ENCODE measurements at places on chromosomes 7 and 10.

- H3K27me3 ChIP-seq = no peaks in the 10 kb centered on the region
- H3K36me3 ChIP-seq = peaks cover 9% of the 10 kb centered on the region
- H3K4me1 ChIP-seq = peaks cover 13% of the 10 kb centered on the region
- DNase-seq = no peak
- H3K27ac ChIP-seq = no peak overlapping the region
- H3K4me3 ChIP-seq = no peak overlapping the region
Observed at GRCh38 chr7:1537535-1538412, 7.3 kb downstream of the MAFK start.

DNA sequence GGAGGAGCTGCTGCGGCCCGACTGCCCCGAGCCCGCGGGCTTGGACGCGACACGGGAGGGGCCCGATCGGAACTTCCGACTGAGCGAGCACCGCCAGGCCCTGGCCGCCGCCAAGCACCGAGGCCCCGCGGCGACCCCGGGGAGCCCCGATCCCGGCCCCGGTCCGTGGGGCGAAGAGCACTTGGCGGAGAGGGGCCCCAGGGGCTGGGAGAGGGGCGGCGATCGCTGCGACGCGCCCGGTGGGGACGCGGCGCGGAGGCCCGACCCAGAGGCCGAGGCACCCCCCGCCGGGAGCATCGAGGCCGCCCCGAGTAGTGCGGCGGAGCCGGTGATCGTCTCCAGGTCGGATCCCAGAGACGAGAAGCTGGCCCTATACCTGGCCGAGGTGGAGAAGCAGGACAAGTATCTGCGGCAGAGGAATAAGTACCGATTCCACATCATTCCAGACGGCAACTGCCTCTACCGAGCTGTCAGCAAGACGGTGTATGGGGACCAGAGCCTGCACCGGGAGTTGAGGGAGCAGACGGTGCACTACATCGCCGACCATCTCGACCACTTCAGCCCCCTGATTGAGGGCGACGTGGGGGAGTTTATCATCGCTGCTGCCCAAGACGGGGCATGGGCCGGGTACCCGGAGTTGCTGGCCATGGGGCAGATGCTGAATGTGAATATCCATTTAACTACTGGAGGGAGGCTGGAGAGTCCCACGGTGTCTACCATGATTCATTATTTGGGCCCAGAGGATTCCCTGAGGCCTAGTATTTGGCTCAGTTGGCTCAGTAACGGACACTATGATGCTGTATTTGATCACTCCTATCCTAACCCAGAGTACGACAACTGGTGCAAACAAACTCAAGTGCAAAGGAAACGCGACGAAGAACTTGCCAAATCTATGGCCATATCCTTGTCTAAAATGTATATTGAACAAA, 1.4 kb downstream of the OTUD1 start:
- peaks cover 25% of the 10 kb centered on the region for H3K36me3 ChIP-seq
- peak overlapping the region; percentile 83 for H3K4me3 ChIP-seq
- peak overlapping the region; percentile 86 for H3K27ac ChIP-seq
- DNase-seq = peak; percentile 34

GRCh38 chr10:15122477-15123030, 25.4 kb downstream of the RPP38 start:
- H3K4me1 ChIP-seq = peaks cover 29% of the 10 kb centered on the region
- peaks cover 40% of the 10 kb centered on the region for H3K36me3 ChIP-seq
- no peak overlapping the region for H3K27ac ChIP-seq
- H3K4me3 ChIP-seq = no peak overlapping the region

DNA sequence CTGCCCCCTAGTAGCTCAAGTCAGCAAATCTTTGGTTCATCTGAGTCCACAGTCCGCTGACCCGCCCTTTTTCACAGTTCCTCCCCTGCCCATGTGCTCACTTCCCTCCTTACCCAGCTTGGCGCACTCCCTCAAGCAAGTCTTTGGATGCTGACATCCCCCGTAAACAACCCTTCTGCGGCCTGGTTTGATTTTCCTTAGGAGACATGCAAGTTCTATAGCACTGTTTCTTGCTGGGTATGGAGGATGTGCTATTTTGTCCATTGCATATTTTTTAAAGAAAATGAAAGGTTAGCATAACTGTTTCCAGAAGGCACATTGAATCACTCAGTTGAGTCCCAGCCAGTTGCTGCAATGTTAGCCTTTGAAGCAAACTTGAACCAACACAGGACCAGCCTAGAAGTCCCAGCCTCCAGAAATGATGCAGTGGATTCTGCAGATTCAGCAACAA, 38.2 kb downstream of the HTRA1 start:
- H3K27ac ChIP-seq = no peak overlapping the region
- peaks cover 10% of the 10 kb centered on the region for H3K4me1 ChIP-seq
- H3K4me3 ChIP-seq = no peak overlapping the region
- peaks cover 26% of the 10 kb centered on the region for H3K27me3 ChIP-seq

DNA sequence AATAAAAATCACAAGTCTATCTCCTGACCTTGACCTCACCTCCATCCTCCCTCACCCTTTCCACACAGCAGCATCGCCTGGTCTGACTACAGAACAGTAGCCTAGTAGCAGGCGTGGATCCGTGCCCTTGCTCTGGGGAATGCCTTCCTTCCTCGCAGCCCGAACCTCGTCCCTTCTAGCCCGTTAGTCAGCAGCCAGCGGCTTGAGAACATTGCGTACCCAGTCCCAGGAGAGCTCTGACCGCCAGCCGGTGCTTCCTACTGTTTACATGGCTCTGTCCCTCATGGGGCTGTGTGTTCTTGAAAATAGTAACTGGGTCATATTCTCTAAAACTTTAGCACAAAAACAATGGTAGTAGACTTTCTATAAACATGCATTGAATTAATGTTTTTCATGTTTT, 682.7 kb upstream of the IGFBP3 start:
- H3K27me3 ChIP-seq = no peaks in the 10 kb centered on the region
- H3K36me3 ChIP-seq = no peaks in the 10 kb centered on the region
- no peaks in the 10 kb centered on the region for H3K4me1 ChIP-seq
- DNase-seq = no peak

Data from activated CD8-positive, alpha-beta T cell treated with anti-CD3 and anti-CD28 coated beads, Interleukin-2, amount 10 ng/mL, durations not matched to agents 7 days and 5 days (primary cell).